SW 1271 (cell line): ENCODE measurements at places on chromosomes 16 and 17.

GRCh38 chr17:61395983-61396585 is 3.6 kb upstream of the TBX2 start:
- DNase-seq = no peak

DNA sequence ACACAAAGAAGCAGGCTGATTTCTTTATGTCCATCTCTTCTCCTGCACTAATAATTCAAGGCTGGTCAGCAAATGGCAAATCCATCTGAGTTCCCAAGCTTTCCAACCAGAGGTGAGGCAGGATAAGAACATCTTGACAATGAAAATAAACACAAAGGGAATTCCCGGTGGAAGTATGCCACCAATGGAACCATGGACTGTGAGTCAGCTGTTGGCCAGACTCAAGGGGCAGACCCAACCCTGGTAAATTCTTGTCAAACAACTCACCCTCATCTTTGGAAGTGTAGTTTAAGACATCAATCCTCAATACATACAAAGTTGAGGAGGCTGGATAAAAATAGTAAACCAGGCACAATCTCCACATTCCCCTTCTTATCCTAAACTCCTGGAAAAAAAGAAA is 74.3 kb upstream of the CES5A start:
- DNase-seq = no peak

GRCh38 chr17:8788998-8789397 is 10.2 kb downstream of the MFSD6L start:
- DNase-seq = no peak

DNA sequence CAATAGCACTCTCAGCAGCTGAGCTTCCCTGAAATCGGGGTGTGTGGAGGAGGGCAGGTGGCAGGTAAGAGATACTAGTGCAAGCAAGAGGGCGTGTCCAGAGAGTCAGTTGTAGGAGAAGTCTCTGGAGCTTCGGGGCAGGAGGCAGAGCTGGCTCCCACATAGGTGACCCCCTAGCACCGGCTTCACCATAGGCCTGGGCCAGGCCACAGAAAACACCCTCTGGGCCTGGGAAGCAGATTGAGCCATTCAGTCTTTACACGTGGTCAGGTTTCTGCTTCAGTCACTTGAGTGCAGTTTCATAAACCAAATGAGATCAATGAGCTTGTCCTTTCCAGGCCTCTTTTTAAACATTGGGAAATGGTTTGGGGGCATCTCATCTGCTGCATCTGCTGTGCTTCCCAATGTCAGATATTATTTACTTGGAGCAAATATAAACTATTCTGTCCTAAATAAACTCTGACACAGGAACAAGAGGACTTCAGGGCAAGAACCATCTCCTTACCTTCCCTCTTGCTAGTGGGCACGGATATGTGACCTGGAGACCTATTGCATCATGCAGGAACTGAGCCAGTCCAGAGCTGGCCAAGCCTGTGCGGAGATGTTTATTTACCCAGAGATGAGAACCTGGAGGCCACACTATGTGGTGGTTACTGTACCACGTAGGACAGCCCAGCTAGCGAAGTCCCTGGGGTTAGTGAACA is 16.1 kb downstream of the CCR7 start:
- no peak for DNase-seq

DNA sequence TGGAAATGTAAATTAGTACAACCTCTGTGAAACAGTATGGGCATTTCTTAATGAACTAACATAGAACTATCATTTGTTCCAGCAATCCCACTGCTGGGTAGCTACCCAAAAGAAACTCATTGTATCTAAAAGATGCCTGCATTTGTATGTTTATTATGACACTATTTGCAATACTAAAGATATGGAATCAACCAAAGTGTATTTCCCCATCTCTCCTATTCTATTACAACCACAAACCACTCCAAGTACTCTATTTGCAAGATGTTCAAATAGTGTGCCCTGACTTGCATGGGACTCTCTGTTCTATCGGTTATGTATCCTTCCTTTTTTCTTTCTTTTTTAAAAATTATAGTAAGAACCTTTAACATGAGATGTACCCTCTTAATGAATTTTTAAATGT is 845.2 kb downstream of the CDH11 start:
- DNase-seq = no peak

GRCh38 chr17:77185137-77185536 is 44.4 kb downstream of the SEC14L1 start:
- DNase-seq = no peak

GRCh38 chr17:45759761-45760160 is 24.4 kb upstream of the CRHR1 start:
- peak; percentile 22 for DNase-seq

DNA sequence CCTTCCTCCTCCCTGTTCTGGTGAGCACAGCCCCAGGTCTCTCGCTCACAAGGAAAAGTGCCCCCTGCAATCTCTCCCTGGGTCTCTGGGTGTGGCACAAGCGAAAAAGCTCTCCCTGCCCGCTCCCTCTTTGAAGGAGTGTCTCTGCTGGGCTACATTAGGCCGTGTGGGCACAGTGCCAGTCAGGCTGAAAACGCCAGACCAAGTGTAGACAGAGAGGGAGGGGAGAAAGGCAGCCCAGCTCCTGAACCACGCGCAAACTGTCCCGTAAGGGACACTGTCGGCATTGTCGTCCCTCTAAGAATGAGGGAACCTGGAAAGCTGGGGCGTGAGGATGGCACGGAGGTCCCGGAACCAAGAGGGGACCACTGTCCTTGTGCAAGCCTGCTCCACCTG is 3.9 kb downstream of the SMIM5 start:
- DNase-seq = no peak

GRCh38 chr16:67562526-67562917 is at the start of gene CTCF:
CTCF (plus strand) TSS chr16:67562526; CDS start chr16:67610833, 48,307 bp downstream.
- DNase-seq = no peak

DNA sequence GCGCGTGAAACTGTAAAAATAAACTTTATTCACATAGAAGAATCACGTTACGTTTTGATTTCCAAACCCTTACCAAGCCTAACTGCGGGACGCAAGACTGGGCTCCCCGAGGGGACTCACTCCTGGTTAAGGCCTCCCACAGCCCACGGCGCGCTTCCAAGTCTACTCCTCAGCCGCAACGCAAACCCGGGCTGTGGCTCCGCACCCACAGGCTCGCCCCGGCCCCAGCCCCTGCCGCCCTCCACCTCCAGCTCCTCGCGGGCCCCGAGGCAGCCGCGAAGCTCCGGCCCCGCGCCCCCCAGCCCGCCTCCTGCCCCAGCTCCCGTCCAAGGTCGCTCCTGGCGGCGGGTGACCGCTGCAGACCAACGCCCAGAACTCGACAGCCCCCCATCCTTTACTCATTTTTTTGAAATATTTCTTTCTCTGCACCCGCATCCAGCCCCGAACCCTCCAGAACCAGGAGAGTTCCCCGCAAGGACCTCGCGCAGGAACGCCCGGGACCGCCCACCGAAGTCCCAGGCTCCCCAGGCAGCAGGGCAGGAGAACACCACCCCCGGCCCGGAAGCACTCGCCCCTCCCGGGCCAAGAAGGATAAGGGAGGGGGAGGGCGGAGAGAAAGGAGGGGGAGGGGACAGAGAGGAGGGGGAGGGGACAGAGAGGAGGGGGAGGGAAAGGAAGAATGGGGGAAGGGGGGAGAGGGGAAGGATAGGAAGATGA is 912 bp downstream of the USP22 start:
- peak; percentile 64 for DNase-seq

GRCh38 chr16:66443269-66443652 is 16.2 kb downstream of the BEAN1 start:
- no peak for DNase-seq

DNA sequence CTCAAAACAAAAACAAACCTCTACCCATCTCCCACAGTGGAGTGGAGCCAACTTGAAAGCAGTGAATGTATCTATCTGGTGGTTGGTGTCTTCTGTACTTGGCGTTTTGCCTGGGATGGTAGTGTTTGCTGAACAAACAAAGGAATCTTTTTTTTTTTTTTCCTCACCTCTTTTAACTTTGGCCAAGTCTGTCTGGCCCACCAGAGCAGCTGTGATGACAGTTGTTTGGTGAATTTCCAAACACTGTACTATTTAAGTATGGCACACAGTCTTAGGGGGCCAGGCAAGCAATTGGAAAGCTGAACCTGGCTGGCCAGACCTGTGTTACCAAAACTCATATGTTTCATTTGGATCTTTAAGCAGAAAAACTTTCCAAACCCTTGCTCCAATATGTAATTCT is 101.8 kb upstream of the CDH13 start:
- DNase-seq = no peak

GRCh38 chr17:17497845-17498520 is 1.8 kb upstream of the RASD1 start:
- no peak for DNase-seq

DNA sequence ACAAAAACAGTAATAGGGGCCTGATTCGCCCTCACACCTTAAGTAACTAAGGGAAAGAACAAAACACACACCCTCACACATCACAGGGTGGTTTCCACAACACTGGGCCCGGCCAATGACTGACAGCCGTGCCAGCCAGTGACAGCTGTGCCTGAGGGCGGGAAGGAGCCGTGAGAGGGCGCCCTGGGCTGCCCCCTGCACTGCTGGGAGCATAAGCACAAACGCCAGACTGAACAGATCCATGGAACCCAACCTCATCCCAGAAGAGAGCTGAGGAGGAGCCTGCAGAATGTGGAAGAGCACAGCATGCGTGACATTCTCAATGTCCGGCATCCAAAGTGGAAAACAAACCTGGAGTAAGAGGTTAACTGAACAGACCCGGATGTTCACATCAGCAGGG is 16.0 kb downstream of the CSNK1D start:
- no peak for DNase-seq

DNA sequence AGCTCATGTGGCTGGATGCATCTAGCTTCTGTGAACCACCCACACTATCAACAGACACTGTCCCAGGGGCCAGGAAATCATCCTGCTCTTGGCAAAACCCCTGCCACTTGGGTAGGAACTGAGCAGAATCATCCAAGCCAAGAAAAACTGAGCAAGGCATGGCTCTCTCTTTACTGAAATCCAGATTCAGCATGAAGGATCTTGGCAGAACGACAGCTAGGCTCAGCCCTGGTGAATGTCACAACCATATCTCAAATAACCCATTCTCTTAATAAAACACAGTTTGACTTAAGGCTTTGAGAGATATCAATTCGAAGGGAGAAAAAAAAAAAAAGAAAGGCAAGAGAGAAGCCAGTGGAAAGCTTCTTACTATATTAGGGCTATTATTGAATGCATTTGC is 72.2 kb downstream of the MAF start:
- DNase-seq = no peak

DNA sequence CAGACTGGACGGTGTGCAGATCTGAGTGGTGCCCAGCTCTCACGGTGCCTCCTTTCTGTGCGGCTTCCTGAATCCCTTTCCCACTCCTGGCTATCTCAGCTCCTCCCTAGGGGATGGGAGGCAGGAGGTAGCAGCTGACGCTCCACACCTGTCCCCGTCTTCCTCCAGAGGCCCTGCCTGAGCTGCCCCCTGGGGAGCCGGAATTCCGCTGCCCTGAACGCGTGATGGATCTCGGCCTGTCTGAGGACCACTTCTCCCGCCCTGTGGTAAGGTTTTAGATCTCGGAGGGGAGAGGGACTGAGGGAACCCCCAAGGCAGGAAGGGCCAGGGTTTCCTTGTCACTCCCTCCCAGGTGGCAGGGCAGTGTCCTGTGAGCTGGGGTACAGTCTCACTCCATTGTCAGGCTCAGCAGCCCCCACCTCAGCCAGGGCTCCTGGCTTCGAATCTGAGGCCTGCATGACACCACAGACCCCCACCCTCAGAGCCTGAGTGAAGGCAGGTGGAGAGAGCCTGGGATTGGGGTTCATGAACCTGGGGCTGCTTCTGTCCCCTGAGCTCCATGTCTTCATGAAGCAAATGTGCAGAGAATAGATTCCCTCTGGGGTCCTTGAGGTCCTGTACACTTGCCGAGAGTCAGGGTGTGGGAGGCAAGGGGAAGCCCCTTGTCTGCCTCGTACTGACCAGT is 6.6 kb downstream of the DEF8 start:
- DNase-seq = no peak

DNA sequence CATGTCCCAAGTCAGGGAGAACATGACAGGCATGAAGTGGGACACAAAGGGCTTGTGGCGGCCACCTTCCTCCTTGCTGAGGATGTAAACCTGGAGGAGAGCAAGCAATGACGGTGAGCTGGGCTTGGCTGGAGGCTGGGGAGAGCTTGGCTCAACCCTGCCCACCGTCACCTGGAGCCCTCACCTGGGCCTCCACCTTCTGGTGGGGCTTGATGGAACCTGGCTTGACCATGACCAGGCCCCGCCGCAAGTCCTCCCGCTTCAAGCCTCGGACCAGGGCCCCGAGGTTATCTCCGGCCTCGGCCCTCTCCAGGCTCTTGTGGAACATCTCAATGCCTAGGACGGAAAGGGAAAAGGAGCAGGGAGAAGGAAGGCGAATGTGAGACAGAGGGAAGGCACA is 2.4 kb downstream of the TUFM start:
- DNase-seq = no peak

DNA sequence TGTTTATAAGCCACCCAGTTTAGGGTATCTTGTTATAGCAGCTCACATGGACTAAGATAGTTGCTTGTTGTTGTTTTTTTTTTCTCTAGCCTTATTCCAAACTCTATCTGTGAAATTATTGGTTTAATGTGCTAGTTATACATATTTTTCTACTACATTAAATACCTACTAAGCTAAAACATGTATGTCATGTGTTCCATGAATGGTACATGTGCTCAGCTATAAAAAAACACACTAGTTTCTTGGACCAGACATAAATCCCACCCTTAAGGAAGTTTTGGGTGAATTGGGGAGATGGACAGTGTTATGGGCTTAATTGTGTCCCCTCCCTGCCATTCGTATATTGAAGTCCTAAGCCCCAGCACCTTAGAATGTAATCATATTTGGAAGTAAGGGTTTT is 19.8 kb downstream of the ITPRIPL2 start:
- no peak for DNase-seq

GRCh38 chr17:8628609-8629169 is 1.8 kb downstream of the MYH10 start:
- no peak for DNase-seq

GRCh38 chr16:75105306-75106061 is 11.1 kb downstream of the LDHD start:
- no peak for DNase-seq

DNA sequence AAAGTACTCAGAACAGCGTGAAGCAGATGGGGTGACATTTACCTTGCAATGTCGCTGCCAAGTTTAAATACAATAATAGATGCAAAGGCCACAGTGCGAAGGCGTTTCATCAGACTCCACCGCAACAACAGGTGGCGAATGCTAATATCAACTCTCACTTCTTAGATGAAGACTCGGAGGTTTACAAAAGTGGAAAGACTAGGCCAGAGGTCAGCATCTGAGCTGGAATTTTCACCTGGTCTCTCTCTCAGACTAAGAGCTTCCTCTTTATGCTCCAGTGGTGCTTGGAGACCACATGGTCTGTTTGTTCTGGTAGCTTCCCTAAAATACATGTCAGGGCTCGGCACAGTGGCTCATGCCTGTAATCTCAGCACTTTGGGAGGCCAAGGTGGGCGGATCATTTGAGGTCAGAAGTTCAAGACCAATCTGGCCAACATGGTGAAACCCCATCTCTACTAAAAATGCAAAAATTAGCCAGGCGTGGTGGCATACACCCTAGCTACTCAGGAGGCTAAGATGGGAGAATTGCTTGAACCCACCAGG is 169.1 kb downstream of the XYLT1 start:
- no peak for DNase-seq
